ENCODE measurements at places on chromosomes 5 and 9. TPM values are rescaled to one million over a fixed set of nuclear protein-coding genes. Genes with fewer than 3 reads are reported as not detected.

GRCh38 chr9:69195668-69196067, 21.6 kb downstream of the TJP2 start:
- no peak for DNase-seq

- DNase-seq, result no peak
Observed at GRCh38 chr9:113160571-113160970, 9.8 kb downstream of the SLC31A2 start.

DNA sequence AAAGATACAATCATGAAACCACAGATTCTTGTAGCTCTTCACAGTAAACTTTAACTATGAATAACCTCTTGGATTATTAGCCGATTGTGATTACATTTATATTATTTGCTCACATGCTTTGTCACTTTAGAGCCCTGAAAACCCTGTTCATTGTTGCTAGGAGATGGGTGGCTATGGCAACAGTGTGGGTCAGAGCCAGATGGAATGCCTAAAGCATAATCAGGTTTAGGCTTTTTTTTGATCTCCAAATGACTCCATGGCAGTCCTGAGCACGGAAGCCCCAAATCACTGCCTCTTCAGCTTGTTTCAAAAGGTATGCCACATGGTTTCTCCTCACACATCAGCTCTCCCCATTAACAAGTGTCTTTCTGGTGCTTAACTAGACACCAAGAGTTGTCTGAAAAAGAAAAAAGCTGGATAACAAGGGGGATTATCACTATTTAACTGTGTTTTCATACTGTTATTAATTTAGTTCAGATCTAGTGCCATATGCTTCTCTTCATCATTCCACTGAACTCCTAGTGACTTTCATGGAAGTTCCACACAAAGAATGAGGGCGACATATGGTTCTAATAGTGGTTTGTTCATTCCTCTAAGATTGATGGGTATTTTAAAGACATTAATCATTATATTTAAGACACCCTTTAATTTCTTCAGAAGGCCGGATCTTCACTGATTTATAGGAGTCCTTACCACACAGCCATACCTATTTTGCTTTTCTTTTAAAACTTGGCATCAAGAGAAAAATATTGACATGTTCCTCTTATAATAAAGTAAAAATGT, 88.8 kb upstream of the PAM start:
- no peak for DNase-seq

- DNase-seq, result no peak
Observed at GRCh38 chr5:171657473-171657872, 128.1 kb upstream of the SMIM23 start.

GRCh38 chr5:126182971-126183695, 240.1 kb upstream of the GRAMD2B start:
- no peak for DNase-seq

- no peak for DNase-seq
Observed at GRCh38 chr5:136058039-136058971, 29.5 kb downstream of the TGFBI start.

DNA sequence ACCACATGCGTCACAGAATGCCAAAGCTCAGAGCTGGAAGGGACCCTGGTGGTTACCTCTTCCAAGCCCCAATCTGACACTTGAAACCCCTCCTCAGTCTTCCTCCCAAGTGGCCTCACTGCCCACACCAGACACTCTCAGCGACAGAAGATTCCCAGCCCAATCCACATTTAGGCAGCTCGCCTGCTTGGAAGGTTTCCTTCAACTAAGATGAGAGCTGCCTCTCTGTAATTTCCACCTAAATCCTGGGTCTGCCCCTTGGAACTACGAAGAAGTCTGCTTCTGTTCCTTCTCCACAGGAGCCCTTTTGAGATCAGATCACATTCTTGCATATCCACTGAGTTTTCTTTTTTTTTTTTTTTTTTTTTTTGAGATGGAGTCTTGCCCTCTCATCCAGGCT, 83.7 kb downstream of the PAX5 start:
- DNase-seq, result peak; percentile 11

Gene SLC45A2
- 0.33 TPM for total RNA-seq

Gene C5
- total RNA-seq, result 1.4 TPM

- no peak for DNase-seq
Observed at GRCh38 chr5:78672154-78672553, 23.6 kb upstream of the LHFPL2 start.

- peak; percentile 22 for DNase-seq
Observed at GRCh38 chr5:165630261-165630778, 2124.9 kb downstream of the MAT2B start.

Gene PCDHGA3
- not detected for total RNA-seq

GRCh38 chr5:155878991-155879575, 447.9 kb upstream of the SGCD start:
- no peak for DNase-seq

DNA sequence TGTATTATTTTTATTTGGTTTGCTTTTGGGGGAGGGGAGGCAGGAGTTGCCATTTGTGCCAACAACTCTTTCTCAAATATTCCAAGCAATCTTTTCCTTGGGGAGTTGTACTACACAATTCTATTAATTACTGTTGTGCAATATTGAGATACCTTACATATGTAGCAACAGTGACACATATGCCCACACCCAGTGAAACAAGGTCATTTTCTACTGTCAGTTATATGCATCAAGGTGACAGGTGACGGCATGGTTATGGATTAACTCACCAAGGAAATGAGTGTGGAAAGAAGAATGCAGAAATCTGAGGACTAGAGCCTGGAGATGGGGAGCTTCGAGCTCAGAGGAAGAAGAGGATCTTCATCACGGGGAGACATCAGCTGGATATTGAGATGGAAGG, 17.9 kb upstream of the MSMP start:
- DNase-seq, result no peak

DNA sequence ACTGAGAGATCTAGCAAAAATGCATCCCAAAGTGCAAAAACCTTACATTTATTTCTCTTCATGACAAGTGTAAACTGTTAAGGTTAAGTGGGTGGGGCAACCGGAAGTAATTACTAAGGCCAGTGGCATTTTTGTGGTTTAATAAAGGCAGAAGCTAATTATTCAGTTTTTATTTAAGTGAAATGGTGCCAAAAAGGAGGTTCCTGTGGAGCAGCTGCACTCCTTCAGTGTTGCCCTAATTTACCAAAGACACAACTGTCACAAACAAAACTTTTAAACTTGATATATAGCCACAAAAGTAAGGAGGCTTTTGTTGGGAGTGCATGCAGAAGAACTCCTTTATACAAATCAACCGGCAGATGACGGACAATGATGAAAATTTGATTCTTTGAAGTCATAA, 81.6 kb downstream of the NDUFS4 start:
- no peak for DNase-seq

- no peak for DNase-seq
Observed at GRCh38 chr5:86118542-86118941, 499.2 kb upstream of the COX7C start.

Measured in activated naive CD4-positive, alpha-beta T cell treated with anti-CD3 and anti-CD28 coated beads, Interleukin-2, amount 50 U/mL, for 72 hours (primary cell).